Stimulated activated CD4-positive, alpha-beta T cell treated with anti-CD3 and anti-CD28 coated beads, Interleukin-1b, Interleukin-23, amount 100 ng/mL, for 4 hours (primary cell): ENCODE measurements at places on chromosomes 7 and 10.

DNA sequence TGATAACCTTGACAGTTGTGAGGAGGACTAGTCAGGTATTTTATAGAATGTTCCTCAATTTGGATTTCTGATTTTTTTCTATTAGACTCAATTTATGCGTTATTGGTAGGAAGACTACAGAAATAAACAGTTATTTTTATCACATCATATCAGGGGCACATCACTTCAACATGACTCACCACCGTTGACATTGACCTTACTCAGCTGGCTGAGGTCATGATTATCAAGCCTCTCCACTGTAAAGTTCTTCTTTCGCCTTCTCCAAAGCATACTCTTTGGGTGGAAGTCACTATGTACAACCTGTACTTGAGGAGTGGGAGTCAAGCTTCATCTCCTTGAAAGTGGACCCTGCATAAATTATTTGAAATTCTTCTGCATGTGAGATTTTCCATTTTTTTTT lies 194.3 kb upstream of the IGFBP3 start:
- no peak for DNase-seq

DNA sequence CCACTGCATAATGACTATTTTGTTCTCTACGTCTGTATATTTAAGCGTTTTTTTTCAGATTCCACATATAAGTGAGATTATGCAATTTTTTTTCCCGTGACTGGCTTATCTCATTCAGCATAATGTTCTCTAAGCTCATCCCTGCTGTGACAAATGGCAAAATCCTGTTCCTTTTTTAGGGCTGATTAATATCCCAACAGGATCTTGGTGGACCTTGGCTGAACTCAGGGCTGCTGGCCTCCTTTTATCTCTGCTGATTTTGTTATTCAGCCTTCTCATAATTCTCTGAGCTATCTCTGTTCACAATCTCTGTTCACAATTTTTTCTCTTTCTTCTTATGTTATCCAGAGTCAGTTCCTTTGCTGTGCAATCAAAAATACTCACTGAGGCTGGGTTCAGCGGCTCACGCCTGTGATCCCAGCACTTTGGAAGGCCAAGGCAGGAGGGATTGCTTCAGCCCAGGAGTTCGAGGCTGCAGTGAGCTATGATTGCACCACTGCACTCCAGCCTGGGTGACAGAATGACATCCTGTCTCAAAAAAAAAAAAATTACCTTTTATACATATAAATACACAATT lies 1035.9 kb upstream of the AUTS2 start:
- DNase-seq = no peak

DNA sequence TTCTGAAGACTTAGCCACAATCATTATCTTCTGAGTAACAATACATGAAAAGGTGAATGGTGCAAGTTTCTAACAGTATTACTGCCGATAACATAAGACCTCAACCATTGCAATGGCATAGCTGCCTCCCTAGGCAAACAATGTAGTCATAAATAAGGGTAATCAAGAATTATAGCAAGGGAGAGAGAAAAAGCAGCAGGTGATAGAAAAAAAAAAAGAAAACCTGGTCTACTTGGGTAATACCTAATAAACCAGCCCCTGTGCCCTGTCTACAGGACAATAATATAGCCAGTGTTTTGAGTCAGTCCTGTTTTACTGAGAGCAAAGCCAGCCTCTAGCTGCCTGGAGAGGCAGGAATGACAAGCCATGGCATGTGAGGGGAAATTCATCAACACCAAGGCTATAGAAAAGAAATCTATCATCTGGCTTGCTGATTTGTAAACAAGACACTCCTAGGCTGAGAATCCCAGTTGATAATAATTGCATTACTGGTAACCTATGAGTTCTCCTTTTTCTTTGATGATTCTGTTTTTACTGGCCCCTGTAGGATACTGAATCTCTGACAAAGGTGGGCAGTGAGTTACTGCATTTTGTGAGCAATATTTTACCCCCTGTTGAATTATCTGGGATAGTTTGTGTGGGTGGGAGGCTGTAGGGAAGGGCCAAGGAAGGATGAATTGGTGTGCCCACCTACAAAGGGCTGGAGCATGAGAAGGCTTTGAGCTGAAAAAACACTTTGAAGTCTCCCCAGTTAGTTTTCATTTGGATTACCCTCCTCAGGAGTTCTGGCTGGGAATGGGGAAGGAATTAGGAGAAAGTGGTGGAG lies 1.7 kb upstream of the WEE2 start:
- DNase-seq = no peak

GRCh38 chr7:108860615-108861014 lies 290.9 kb downstream of the DNAJB9 start:
- DNase-seq = no peak

- no peak for DNase-seq
Measured at GRCh38 chr10:93173967-93174845, 100.5 kb downstream of the CYP26A1 start.

DNA sequence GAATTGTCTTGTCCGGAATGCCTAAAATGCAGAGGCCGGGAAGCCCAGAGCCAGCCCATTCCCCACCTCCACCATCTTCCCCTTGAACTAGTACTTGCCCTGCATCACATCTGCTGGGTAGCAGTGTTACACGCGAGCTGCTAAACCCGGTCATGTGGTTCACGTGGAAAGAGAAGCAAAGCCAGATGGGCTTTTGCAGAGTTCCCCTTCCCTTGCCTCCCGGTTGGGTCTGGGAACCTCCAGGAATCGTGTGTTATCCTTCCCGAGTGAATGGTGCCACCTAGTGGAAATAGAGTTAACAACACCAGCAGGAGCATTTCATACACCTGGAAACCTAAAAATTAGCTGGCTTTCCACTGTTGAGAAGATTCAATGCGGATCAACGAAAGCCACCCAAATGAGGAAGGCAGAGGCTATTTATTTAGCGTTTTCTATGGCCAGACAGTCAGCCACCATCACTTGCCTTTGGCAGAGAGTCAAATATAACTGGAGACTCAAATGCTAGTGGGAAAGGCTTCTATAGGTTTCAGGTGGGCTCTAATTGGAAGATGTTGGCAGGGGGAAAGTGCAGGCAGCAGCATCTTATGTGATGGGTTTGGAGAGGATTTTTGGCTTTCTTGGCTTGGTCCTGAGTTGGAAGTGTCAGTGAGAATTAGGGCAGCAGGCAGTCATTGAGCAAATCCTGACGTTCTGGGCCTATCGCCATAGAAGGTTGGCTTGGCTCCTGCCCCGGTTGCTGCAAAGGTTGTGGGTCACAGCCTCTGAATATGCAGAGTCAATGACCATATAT lies 12.9 kb upstream of the DENND2A start:
- no peak for DNase-seq

DNA sequence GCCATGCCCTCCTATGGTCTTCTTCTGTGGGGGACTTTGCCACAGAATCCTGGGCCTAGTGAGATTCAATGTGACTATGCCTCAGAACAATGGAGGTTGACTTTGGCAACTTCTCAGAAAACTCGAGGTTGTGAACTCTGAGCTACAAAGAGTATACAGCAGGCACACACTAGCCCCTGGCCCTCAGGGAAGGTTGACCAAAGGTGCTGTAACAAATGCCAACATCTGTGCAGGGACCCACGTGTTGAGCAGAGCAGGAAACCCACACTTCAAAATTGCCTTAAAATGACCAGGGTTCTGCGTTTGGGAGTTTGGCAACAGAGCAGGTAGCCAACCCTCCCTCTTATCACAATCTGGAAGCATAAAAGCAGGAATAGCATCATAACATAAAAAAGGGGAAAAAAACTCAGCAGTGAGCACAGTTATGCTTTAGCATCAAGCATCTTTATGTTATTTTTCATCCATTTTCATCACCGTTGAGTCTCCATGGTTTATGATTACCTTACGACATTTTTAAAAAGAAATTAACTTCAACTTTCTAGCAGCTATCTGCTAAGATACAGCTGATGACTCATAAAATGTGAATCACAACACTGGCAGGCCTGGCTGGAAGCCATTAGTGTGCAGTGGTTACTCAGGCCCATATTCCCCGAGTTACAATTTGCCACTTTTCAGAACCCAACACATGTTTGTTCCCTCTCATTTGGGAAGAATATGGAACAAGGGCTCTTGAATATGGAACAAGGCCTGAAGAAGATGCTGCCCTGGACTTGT lies 11.1 kb downstream of the PRLHR start:
- DNase-seq = no peak

DNA sequence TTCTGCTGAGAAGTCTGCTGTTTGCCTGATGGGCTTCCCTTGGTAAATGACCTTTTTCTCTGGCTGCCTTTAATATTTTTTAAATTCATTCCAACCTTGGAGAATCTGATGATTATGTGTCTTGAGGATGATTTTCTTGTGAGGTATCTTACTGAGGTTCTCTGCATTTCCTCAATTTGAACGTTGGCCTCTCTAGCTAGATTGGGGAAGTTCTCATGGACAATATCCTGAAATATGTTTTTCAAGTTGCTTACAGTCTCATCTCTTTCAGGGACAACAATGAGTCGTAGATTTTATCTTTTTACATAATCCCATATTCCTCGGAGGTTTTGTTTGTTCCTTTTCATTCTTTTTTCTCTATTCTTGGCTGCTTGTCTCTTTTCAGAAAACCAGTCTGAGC lies 208.4 kb downstream of the KIF20B start:
- DNase-seq = no peak

- no peak for DNase-seq
Measured at GRCh38 chr7:47819607-47819920, 128.7 kb downstream of the PKD1L1 start.

GRCh38 chr7:142108728-142109505 lies 2.6 kb upstream of the MGAM2 start:
- no peak for DNase-seq
